ENCODE measurements at places on chromosomes 16 and 17.

DNA sequence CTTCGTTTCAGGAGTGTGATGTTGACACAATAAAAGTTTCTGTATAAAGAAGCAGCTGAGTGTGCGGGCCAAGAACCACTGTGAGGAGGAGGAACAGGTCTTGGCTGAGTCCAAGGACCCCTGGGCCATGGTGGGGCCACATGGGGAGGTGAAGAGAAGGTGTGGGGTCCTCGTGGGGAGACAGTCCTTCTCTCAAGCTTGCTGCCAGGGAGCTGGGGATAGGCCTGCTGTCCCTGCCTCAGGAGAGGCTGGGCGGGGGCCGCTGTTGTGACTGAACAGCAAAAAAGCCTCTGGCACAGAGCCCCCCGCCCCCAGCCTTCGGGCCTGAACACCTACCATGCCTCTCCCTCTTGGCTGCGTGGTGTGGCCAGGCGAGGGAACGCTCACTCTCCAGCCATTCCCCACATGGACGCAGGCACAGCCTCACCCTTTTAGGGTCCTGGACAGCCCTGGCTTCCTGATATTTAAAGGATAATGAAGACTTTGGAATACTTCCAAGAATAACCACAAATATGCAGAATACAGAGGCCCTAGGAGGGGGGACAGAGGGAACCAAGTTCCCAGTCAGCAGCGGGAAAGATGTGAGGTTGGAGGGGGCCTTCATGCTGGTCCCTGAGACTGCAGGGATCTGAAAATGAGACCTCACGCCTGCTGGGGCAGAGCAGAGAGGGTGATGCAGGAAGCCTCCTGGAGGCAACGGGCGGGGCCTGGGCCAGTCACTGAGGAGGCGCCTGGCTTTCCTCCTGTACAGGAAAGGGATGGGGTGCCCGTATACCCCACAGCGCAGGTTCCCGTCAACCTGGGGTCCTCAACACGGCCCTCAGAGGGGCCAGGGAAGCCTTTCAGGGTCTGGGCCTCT is 100.0 kb upstream of the CREBBP start:
- DNase-seq: peak; percentile 33

GRCh38 chr16:86671486-86672178 is 93.3 kb downstream of the FOXL1 start:
- DNase-seq: no peak

GRCh38 chr16:27321013-27321915 is 7.5 kb downstream of the IL4R start:
- DNase-seq: peak; percentile 63

DNA sequence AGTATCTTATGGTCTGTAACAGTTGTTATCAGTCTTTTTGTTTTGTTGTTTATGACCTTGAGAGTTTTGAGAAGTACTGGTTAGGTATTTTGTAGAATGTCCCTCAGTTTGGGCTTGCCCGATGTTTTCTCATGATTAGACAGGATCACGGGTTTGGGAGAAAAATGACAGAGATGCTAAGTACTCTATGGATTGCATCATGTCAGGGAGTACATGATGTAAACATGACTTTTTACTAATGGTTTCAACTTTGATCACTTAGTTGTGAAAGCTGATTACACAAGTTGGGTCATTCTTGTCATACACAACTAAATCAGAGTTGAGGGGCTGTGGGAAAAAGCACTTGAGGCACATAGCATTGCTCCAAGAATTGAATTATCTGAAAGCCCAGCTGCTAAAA is 94.7 kb upstream of the SIAH1 start:
- DNase-seq: no peak

DNA sequence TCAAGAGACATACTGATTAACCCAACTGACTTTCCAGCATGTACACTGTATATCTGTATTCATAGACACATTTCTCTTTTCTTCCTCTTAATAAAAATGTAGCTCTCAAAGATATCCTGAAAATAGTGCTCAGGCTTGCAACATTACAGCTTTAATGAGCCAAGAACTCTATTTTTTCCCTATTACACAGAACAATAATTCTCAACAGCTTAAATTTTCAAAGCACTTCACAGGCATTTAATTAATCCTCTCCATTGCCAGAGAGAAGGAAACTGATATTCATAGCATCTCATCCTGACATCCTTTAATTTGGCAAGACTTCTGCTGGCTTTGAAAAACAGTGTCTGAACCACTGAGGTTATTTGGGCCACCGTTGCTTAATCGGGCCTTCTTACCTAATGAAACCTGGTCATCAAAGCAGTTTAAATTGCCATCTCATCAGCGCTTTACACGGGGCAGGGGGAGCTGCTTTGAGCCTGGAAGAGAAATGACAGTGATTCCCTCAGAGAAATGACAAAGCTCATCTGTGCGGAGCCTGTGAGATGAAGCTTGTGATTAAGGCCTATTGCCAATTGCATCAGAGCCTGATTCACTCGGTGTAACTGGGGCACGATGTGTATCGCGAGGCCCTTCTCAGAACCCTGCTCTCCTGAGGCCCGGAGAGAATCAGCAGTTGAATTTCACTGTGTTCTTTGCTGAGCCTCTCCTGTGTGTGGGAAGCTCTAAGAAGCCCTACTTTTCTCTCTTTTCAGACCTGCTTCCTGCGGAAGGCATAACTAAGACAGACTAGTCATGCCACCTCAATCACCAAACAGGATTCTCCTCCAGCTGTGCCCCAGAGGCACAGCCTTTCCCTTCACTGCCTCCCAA is 8.5 kb upstream of the SIAH1 start:
- DNase-seq: no peak

- no peak for DNase-seq
Measured at GRCh38 chr17:83186751-83187421, 107.5 kb downstream of the METRNL start.

GRCh38 chr16:47069313-47069712 is 74.4 kb downstream of the NETO2 start:
- DNase-seq: no peak

DNA sequence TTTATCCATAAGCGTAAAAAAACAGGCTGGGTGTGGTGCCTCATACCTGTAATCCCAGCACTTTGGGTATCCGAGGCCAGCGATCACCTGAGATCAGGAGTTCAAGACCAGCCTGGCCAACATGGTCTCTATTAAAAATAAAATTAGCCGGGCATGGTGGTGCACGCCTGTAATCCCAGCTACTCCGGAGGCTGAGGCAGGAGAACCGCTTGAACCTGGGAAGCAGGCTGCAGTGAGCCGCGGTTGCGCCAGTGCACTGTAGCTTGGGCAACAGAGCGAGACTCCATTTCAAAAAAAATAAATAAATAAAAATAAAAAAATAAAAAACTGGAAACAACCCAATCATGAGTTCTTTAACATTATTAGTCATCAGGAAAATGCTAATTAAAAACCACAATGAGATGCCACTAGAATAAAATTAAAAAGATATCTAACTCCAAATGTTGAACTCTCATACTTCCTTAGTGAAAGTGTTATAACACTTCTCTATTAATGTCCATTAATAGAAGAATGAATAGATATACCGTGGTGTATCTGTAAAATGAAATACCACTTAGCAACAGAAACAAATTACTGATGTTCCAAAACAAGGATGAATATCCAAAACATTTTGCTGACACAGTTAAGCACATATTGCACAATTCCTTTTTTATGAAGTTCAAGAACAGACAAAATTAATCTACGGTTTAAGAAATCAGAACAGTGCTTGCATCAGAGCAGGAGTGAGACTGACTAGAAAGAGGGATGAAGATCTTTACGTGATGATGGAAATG is 13.1 kb downstream of the MPHOSPH6 start:
- DNase-seq: no peak

DNA sequence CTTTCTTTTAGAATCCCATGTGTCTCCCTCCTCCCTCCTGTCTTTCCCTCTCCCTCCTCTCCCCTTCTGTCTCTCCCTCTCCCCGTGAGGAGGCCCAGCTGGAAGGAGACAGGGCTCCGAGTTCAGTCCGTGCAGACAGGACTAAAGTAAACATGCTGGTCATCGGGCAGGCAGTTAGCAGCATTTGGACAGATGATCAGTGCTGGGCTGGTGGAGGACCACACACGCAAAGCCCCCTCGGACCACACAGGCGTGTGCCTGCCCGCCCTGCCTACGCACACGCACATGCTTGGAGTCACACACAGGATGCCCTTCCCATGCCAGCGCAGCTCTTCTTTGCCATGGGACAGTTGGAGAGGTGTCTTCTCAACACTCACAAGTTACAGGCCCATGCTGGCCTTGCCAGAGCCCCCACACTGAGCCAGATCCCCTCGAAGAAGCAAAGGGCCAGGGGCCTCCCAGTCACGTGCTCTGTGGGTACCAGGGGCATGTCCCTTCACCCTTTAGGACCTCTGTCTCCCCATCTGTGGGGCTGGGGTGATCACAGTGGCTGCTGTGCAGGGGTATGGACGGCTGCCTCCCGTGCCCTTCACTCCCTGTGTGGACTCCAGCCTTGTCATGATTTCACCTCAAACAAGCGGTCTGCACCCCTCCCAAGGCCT is 215.7 kb upstream of the FOXF1 start:
- DNase-seq: no peak

GRCh38 chr17:48283411-48283810 is 146.6 kb downstream of the SKAP1 start:
- DNase-seq: no peak

DNA sequence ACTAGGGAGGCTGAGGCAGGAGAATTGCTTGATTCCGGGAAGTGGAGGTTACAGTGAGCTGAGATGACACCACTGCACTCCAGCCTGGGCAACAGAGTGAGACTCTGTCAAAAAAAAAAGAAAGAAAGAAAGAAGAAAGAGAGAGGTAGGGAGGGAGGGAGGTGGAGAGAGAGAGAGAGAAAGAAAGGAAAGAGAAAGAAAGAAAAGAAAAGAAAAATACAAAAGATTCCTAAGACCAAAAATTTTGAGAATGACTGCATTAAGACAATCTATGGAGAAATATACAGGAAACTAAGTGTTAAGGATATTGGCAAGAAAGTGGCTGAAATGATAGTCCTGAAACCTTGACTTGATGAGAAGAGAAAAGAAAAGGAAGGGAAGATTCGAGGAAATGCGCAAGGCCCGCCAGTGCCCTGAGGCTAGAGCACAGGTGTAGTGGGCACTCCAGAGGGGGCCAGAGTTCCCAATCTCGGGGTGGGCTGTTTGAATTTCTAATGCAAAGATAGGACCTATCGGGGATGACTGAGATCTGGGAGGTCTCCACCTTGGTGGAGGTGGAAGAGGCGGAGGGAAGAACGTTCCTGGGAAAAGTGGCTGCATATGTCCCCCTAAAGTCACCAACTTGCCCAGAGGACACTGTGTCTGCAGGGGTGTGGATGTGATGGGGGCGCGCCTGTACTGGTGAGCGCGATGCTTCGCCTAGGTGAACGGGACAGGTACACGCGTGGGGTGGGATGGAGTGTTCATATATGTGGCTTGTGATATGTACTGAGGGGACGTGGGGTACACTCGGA is 654 bp upstream of the SCNN1B start:
- no peak for DNase-seq

- DNase-seq: no peak
Measured at GRCh38 chr17:63498626-63499195, 21.9 kb downstream of the ACE start.

DNA sequence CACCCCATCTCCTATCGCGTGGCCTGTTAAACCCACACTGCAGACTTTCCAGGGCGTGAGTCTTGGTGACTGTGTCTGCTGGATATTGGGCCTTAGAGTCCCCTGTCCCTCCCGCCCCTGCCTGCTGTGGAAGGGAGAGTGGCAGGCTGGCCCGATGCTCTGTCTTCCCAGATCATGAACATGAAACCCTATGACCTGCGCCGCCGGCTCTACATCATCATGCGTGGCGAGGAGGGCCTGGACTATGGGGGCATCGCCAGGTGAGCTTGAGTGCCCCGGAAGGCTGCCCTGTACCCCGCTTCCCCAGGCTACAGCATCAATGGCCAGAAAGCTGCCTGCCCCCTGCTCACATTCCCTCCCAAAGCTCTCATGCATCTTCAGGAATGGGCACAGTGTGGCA is 19.5 kb upstream of the CLEC18A start:
- no peak for DNase-seq

- DNase-seq: no peak
Measured at GRCh38 chr16:5478036-5478435, 380.4 kb upstream of the EEF2KMT start.

GRCh38 chr17:4235372-4236279 is 28.2 kb downstream of the ANKFY1 start:
- DNase-seq: peak; percentile 38

- no peak for DNase-seq
Measured at GRCh38 chr17:29595943-29596774, 3.2 kb downstream of the ANKRD13B start.

DNA sequence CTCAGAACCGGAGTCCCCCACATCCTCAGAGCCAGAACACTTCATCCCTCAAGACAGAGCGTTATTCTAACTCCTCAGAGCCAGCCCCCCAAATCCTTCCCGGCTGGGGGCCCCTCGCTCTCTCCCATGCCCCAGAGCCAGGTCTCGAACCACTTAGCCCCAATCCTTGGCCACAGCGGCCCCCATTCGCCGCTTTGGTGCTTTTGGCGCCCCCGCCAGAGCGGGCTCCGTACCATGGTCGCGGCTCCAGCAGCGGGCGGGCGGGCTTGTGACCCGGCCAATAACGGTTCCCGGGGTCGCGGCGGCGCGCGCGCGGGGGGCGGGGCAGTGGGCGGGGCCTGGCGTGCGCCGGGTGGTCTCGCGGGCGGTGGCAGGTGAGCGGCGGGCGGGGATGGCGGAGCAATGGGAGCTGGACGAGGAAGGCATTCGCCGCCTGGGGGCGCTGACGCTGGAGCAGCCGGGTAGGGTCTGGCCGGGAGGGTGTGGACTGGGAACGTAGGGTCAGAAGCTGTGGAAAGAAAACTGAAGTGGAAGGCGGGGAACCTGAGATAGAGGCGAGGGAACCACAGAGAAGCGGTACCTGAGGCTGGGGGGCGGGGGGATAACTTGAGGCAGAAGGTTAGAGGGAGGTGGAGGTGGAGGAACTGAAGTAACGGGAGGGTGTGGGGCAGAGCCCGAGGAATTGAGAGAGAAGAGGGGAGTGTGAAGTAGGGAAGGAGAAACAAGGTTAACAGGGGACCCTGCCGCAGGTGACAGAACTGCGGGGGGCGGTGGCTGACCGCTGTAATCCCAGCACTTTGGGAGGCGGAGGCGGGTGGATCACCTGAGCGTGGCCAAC is at the start of the genes KCTD19 and LRRC36:
Gene KCTD19, minus strand, starts transcription at position 270 of the 838 bp plus-strand sequence. Its CDS starts 34 bp downstream, at position 236.
Gene LRRC36, plus strand, starts transcription at position 344 of the 838 bp plus-strand sequence. Its CDS starts 48 bp downstream, at position 392.
- no peak for DNase-seq

- no peak for DNase-seq
Measured at GRCh38 chr17:16471295-16471694, 20.7 kb downstream of the LRRC75A start.

- no peak for DNase-seq
Measured at GRCh38 chr17:78990349-78991016, 10.8 kb upstream of the LGALS3BP start.

All from foreskin keratinocyte (primary cell).